ENCODE measurements at places on chromosomes 5 and 9.

DNA sequence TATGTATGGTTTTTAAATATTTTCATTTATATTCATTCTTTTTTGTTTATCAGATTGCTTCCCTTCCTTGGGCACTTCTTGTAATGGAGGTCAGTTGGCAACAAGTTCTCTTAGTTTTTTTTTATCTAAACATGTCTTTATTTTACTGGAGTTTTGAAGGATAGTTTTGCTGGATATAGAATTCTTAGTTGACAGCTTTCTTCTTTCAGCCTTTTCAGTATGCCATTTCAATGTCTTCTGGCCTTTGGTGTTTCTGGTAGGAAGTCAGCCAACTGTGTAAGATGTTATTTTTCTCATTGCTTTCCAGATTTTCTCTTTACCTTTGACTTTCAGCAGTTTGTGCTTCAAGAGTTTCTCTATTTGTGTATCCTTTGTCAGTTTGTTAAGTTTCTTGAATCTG lies 14.2 kb downstream of the SLC12A2 start:
- no peak for DNase-seq

DNA sequence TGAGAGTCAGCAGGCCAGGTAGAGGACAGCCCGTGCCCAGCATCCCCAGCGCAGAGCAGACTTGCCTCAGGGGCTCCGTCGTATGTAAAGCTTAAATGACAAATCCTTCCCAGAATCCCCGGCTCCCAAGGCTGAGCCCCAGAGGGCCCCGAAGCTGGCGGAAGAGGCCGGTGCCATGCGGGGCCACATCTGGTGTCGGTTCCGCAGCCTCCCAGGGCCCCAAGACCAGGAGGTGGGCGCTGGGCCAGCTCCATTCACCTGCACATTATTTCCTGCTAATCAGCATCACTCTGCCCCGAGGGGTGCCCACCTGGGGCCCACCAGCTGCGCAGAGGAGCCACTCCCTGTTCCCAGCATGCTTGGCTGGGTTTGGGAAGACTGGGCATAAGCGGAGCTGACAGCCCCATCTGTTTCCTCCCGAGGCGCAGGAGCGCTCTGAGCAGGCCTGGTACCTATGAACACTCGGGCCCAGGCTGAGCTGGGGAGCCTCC lies 124.0 kb upstream of the PPP1R26 start:
- no peak for DNase-seq

GRCh38 chr9:124210697-124211096 lies 47.1 kb upstream of the NEK6 start:
- DNase-seq: no peak

DNA sequence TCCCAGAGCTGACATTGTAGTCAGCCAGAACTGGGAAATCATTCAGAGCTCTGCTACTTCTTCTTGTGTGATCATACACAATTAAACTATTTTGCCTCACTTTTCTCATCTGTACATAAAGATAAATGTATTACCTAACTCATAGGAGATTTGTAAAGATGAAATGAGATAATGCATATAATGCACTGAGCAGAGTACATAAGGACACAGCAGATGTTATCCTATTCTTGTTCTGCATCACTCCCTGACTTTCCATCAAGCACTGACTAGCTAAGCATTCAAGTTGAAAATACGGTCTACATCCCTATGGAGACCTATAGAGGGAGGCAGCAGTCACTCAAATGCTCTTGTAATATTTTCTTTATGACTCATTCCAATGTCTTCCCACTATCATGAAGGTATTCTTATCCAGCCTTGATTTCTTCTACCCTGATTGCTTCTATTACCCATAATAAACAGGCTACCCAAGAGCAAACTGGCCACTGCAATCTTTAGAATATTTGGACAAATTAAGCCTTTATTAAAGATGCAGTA lies 16.3 kb upstream of the PRR16 start:
- no peak for DNase-seq

GRCh38 chr5:76601470-76601869 lies 21.7 kb downstream of the F2RL2 start:
- DNase-seq: peak; percentile 73

GRCh38 chr9:16794103-16794502 lies 76.4 kb downstream of the BNC2 start:
- no peak for DNase-seq

DNA sequence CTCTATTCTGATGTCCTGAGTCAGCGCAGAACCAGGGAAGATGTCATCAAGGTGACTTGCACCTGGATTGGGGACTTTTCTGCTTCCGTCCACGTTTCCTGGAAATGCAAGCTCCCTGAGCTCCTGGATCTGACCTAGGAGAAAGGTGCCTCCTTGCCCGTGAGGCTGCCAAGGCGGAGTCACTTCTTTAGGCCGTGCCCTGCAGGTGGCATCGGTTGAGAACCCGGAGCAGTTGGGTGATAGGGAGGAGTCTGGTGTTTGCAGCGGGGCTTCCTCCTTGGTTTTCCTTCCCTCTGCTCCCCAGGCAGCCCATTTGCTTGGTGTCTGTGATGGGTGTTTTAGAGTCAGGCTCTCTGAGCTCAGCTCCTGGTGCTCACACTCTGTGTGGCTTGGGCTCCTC lies 15.2 kb downstream of the NANS start:
- no peak for DNase-seq

Data from iPS-NIHi11 (cell line).